ENCODE measurements at places on chromosomes 16 and 17.

DNA sequence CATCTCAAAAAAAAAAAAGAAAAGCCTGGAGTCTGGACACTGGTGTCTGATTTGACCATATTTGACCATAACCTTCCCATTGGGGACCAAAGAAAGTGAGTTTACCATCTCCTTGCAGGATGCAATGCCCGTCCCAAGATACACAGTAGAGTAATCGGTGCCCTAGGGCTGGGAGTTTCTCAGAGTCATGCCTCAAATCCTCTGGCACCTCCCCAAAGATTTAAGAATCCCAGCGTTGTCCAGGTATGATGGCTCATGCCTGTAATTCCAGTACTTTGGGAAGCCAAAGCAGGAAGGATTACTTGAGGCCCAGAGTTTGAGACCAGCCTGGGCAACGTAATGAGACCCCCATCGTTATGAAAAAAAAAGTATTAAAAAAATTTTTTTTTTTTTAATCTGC is 5.0 kb downstream of the PITPNM3 start:
- no peak overlapping the region for H3K27ac ChIP-seq
- H3K36me3 ChIP-seq: no peaks in the 10 kb centered on the region
- peaks cover 47% of the 10 kb centered on the region for H3K27me3 ChIP-seq
- no peak for DNase-seq

DNA sequence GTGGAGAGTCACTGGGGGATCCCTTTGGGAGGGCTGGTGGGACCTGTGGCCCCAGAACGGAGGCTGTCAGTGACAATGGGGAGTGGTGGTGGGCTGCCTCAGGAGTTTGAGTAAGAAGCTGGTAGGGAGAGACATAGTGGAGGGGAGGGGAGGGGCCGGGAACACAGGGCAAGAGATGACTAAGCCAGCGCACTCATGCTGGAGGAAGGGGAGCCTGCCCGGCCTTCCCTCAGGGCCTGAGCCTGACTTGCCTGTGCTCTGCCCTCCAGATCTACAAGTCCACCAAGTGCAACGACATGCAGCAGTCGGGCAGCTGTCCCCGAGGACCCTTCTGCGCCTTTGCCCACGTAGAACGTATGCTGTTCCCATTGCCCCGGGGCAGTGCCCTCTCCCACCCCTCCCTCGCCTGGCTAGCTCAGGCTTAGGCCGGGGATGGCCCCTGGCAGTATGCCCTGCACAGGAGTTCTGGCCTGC is 29.3 kb downstream of the UNC13D start:
- peak overlapping the region; percentile 55 for H3K27ac ChIP-seq
- peaks cover 11% of the 10 kb centered on the region for H3K4me1 ChIP-seq
- H3K4me3 ChIP-seq: no peak overlapping the region
- H3K36me3 ChIP-seq: peaks cover 85% of the 10 kb centered on the region
- peak; percentile 79 for DNase-seq

DNA sequence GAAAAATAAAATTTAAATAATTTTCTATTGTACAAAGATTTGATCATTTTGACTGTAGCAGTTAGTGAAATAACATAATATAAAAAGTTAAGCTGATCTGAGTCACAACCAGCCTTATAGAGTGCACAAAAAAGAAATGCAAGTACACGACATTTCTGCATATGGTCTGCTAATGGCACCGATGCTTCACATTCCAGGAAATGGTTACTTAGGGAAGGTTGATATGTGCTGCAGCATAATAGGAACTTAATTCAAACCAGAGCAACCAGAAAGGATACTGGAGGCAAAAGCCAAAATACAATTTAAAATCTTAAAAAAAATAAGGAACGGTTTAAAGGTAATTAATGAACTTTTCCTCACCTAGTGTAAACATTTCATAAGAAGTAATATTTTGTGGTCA is 10.0 kb upstream of the CFDP1 start:
- no peak overlapping the region for H3K4me3 ChIP-seq
- no peaks in the 10 kb centered on the region for H3K27me3 ChIP-seq
- peaks cover 9% of the 10 kb centered on the region for H3K36me3 ChIP-seq
- peak; percentile 34 for DNase-seq
- no peak overlapping the region for H3K27ac ChIP-seq
- no peaks in the 10 kb centered on the region for H3K4me1 ChIP-seq

GRCh38 chr17:59853168-59853918 is 39.4 kb downstream of the TUBD1 start:
- peak overlapping the region; percentile 94 for H3K27ac ChIP-seq
- no peaks in the 10 kb centered on the region for H3K27me3 ChIP-seq
- H3K4me3 ChIP-seq: peak overlapping the region; percentile 2
- DNase-seq: peak; percentile 97
- no peaks in the 10 kb centered on the region for H3K36me3 ChIP-seq
- H3K4me1 ChIP-seq: peaks cover 9% of the 10 kb centered on the region

DNA sequence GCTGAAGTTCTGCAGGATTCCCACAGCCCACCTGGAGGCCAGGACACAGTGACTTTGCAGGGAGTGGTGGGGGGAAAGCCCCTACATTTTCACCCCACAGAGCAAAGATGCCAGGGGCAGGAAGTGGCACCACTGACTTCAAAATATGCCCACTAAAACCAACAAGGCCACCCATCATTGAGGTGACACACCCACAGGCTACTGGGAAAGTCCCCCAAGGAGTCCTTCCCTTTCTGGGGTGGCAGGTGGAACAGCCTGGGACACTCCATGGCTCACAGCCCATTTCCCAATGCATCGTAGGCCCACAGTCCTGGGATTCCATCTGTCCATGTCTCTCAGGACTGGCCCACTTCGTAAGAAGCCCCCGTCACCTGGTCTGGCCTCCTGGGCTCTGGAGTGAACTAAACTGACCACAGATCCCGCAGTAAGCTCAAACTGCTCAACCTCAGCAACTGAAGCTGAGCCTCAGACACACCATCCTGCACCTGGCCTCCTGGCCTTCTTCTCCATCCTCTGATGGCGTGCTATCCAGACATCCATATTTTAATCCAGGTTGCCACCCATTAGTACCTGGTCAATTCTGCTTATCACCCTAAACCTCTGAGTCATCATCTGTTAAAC is 7.5 kb upstream of the CCL1 start:
- no peak overlapping the region for H3K4me3 ChIP-seq
- H3K27ac ChIP-seq: no peak overlapping the region
- no peaks in the 10 kb centered on the region for H3K4me1 ChIP-seq
- peaks cover 46% of the 10 kb centered on the region for H3K27me3 ChIP-seq

GRCh38 chr16:2341456-2342447 is 1.2 kb upstream of the ABCA3 start:
- no peaks in the 10 kb centered on the region for H3K36me3 ChIP-seq
- no peak overlapping the region for H3K27ac ChIP-seq
- peaks cover 16% of the 10 kb centered on the region for H3K4me1 ChIP-seq
- H3K4me3 ChIP-seq: no peak overlapping the region

Data from mesenchymal stem cell (in vitro differentiated cells and primary cell).